GM06990 (cell line): ENCODE measurements at places on chromosomes 12 and 14.

- no peak for DNase-seq
Observed at GRCh38 chr14:97368900-97369564, 571.9 kb downstream of the VRK1 start.

DNA sequence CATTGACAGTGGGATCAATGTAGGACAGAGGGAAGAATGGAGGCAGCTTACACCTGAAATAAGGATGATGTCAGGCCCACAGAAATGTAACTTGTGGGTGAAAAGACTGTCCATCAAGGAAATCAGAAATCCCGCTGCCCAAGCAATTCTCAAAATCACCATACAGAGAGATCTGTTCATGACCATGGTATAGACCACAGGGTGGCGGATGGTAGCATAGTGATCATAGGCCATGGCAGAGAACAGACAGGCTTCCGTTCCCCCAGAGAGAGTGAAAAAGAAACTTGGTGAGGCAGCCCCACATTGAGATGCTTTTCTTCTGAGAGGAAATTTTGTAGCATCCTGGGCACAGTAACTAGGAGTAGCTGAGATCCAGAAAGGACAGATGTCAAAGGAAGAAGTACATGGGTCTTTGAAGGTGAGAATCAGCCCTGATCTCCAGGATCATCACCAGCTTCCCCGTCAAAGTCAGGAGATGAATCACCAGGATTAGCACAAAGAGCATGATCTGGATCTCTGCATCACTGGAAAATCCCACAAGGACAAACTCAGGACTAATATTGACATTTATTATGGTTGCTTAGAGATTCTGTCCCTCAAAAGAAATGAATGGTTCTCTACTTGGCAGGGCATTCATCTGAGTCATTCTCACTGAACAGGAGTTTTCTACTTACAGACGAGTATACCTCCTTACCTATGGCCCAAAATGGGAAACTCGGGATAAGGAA, 5.5 kb upstream of the ZNF641 start:
- no peak for DNase-seq

GRCh38 chr14:26204366-26204727, 393.5 kb downstream of the NOVA1 start:
- DNase-seq, result no peak

DNA sequence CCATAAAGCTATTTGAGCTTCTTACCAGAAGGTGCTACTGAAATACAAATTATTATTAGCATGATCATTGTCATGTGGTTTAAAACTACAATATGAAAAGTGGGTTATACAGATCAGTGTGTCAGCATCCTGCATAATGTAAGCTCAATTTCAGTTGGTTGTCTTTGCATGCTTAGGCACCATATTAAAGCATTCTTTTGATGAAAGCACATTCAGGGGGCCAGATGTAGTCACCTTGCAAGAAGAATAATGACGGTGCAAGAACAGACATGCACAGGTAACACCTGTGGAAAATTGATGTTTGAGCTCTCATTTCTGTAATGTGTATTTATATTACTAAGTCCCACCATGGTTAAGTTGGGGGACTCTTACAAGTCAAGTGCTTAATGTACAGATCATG, 123.9 kb downstream of the PAX9 start:
- no peak for DNase-seq

- no peak for DNase-seq
Observed at GRCh38 chr14:39740454-39740853, 308.2 kb upstream of the FBXO33 start.

- DNase-seq, result no peak
Observed at GRCh38 chr12:103571286-103571685, 15.8 kb upstream of the STAB2 start.

DNA sequence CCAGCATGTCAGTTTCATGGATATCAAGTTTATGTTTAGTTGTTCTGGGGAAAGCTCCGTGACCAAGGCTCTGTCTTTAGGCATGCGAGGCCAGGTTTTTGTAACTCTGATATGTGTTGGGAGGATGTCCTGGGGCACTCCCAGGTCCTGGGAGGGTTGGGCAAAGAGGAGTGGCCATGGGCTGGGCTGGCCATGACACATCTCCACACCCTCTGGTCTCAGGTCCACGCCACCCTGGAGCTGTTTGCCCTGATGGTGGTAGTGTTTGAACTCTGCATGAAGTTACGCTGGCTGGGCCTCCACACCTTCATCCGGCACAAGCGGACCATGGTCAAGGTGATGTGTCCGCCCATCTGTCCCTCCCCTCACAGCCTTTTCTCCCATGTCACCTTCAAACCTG, 46.4 kb downstream of the TPCN1 start:
- no peak for DNase-seq

- DNase-seq, result no peak
Observed at GRCh38 chr12:116370886-116371580, 93.5 kb upstream of the MED13L start.

DNA sequence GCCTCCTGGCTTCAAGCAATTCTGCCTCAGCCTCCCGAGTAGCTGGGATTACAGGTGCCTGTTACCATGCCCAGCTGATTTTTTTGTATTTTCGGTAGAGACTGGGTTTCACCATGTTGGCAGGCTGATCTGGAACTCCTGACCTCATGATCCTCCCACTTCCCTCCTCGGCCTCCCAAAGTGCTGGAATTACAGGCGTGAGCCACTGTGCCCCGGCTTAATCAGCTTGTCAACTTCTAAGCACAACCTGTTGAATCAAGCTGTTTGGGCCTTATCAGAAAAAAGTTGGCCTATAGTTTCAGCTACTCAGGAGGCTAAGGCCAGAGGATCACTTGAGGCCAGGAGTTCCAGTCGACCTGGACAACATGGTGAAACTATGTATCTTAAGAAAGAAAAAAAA, 7.9 kb downstream of the MARK3 start:
- DNase-seq, result no peak

DNA sequence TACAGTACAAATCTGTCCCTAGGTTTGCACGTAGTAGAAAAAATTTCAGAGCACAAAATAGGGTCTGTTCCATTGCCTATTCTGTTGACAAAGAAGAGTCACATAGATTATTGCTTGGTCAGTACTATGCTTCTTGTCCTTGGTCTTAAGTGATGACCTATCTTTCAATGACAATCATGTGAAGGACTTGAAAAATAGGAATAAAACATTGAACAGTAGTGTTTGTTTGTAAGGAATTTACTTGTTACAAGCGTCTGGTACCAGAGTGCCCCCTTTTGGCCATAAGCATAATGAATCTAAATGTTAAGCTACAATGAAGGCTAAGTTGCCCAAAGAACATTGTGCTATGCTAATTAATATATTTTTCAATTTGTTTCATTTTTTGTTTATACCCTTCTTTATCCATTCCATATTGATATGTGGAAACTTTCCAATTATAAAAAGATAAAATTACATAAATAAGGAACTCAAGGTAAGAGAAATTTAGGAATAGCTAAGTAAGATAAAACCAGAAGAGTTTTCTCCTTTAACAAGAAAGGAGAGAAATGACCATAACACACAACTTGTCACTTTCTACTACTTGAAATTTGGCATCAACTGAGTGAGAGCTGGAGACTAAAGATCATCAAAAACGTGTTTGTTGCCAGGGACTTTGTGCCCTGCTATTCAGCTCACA, 204.7 kb downstream of the EPS8 start:
- no peak for DNase-seq

GRCh38 chr14:95248432-95248831, 71.3 kb downstream of the CLMN start:
- DNase-seq, result no peak

- DNase-seq, result no peak
Observed at GRCh38 chr12:90280033-90280432, 571.4 kb upstream of the ATP2B1 start.

DNA sequence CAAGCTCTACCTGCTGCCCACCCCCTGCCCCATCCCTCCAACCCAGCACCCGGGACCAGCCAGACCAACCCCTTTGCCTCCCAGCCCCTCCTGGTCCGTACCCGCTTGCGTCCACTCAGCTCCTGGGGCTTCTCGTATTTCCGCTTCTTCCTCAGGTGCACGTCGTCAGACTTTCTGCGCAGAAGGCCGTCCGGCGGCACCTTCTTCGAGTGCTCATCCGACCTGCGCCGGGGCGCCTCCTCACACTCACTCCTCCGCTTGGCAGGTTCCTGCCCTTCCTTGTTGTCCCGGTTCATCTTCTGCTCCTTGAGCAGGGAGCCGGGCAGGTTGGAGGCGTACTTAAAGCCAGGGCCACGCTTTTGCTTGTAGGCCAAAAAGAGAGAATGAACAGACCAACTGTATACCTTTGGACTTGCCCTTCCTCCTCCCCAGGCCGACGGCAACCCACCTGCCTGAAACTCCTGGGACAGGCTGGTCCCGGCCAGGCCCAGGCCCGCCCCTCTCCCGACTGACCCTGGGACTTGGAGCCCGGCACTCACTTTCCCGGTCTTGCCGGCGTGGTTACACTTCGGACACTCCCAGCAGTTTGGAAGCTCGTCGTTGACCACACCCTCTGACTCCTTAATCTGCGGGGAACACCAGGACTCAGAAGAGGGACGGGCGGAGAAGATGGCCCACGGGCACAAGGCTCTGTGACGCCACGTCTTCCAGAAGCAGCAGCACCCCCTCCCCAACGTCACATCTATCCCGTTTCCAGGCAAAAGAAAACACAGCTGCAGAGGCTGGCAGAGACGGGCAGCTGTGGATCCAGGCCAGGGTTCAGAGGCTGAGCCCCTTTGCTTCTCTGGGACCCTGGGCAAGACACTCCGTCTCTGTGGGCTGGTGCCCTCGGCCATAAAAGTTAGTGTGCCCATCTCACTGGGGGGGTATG, 44.3 kb downstream of the RNF34 start:
- DNase-seq, result no peak

GRCh38 chr14:37600880-37601741, 5.7 kb downstream of the TTC6 start:
- DNase-seq, result no peak

DNA sequence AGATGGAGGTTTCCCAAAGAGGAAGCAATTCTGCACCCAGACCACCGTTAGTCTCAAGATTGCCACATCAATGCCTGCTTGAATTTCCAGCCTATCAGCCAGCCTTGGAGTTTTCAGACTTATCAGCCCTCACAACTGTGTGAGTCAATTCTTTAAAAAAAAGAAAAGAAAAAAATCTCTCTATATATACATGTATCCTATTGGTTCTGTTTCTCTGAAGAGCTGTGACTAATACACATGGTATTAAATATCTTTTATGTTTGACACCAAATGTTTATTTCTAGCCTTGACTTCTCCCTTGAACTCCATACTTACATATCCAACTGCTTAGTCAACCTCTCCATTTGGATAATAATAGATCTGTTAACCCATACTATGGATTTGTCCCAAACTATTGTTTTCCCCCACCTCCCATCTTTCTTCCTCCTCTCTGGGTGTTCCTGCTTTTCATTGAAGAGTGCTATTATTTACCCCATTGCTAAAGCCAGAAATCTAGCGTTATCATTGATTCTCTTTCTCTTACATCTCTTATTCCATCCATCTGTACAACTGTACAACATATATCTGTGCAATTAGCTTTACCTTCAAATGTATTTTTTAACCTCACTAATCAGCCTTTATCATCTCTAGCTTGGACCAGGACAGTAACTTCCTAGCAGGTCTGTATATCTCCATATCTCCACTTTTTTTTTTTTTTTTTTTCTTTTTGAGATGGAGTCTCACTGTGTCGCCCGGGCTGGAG, 22.7 kb upstream of the EID3 start:
- DNase-seq, result no peak

- DNase-seq, result no peak
Observed at GRCh38 chr12:110088936-110089335, 35.2 kb upstream of the IFT81 start.

GRCh38 chr14:92926180-92926845, 3.4 kb downstream of the CHGA start:
- DNase-seq, result no peak

GRCh38 chr12:95538006-95538405, 13.3 kb downstream of the USP44 start:
- no peak for DNase-seq

DNA sequence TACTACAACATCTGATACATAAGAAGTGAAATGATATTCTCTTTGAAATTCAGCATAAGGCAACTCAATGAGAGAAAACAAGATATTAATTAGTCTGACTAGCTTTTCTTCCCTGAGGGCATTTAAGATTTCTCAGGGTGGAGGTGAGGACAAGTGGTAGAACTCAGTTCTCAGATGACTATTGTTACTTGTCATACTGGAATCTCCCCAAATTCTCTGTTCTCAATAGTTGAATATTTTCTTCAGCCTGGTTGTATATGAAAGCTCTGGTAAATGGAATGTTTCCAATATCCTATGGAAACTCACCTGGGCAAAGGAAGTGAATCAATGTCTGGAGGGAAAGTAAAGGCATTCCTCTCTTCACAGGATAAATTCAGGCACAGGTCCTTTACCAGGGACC, 18.2 kb upstream of the ITGA5 start:
- DNase-seq, result no peak

DNA sequence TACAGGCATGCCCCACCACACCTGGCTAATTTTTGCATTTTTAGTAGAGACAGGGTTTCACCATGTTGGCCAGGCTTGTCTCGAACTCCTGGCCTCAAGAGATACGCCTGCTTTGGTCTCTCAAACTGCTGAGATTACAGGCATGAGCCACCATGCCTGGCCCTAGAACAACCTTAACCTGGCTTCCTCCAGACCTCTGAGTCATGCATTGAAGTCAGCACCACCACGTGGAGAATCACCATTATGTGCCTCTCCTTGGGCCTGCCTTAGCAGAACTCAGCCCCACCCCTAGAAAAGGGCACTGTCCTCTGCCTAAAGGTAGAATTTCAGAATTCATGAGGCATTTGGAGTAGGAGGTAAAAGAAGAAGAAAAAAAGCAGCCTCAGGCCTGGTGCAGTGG, 49.0 kb downstream of the LIMA1 start:
- DNase-seq, result no peak

DNA sequence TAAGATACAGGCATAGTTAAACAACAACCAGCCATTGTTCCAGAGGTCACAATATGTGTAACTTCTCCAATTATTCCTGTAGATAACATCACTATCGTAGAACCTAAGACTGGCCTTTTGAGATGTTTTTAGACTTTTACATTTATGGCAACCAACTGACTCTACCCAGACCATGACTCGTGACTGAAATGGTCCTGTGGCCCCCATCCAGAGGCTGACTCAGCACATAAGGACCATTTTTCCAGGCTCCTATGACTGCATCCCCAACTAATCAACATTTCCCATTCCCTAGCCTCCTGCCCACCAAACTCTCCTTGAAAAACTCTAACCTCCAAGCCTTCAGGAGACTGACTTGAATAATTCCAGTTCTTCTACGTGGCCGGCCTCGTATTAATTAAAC, 52.6 kb upstream of the NID2 start:
- no peak for DNase-seq

DNA sequence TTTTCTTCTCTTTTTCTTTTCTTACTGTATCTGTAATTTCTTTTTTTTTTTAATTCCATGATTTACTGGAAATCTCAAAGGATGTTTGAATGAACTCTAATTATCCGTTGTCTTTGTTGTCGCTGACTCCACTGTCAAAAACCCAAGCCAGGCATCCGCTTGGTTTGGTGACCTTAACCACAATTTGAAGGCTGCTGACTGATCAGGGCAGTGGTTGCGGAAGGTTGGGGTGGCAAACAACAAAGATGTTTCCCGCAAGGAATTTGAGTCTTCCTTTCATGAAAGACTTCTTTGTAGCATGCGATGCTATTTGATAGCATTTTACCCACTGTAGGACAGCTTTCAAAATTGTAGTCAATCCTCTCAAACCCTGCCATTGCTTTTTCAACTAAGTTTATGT, 1013.8 kb downstream of the DIO2 start:
- DNase-seq, result no peak

GRCh38 chr12:118034429-118035189, 18.1 kb downstream of the RFC5 start:
- DNase-seq, result no peak

GRCh38 chr12:121889274-121889624, 659 bp downstream of the PSMD9 start:
- no peak for DNase-seq
